Osteoblast (primary cell): ENCODE measurements at places on chromosomes 2 and 18. TPM values are rescaled to one million over a fixed set of nuclear protein-coding genes. Genes with fewer than 3 reads are reported as not detected.
A peak's percentile ranks its signal among the peaks of the same experiment; 100 is the strongest.

GRCh38 chr2:195642027-195642678 lies 14.9 kb upstream of the SLC39A10 start:
- no peak for DNase-seq
- H3K36me3 ChIP-seq, result no peaks in the 10 kb centered on the region
- no peak overlapping the region for H3K27ac ChIP-seq

Gene TCF7L1
- 2.5 and 2.7 TPM in 2 replicates for total RNA-seq

Gene DCTN1
- 135 and 177 TPM in 2 replicates for total RNA-seq

DNA sequence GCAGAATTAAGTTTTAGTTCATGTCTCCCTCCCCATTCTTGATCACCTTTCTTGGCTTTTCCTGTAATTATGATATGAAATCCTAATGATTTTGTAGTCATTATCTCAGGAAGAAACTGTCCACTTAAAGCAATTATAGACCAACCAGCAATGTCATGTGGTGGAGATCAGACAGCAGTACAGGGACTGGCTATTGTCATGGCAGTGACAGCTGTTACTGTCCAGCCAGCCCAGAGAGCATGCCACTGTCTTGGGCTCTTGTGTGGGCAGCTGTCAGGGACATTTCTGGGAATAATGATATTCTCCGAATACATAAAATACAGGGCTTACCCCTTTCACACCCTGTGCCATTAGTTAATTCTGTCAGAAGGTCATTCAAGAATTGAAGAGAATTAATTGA lies 355.3 kb upstream of the RAB12 start:
- H3K36me3 ChIP-seq, result no peaks in the 10 kb centered on the region
- H3K4me3 ChIP-seq, result no peak overlapping the region
- no peak for DNase-seq

DNA sequence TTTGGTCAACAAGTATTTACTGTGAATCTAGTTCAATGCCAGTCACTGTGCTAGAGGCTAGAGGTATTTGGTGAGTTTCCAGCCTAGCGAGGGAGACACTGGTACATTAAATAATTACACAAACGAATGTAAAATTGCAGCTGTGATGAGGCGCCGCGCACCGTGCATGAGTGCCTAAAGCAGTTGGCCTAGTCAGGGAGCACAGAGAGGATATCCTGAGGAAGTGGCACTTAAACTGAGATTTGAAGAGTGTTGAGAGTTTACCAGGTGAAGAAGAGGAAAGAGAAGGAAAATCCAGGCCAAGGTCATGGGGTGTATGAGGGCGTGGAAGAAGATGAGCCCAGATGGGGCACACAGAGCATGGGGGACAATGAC lies 157.6 kb upstream of the NDUFV2 start:
- H3K4me3 ChIP-seq, result no peak overlapping the region
- H3K27ac ChIP-seq, result peak overlapping the region; percentile 94
- no peaks in the 10 kb centered on the region for H3K36me3 ChIP-seq
- no peaks in the 10 kb centered on the region for H3K27me3 ChIP-seq
